ENCODE measurements at places on chromosomes 3 and 15.

DNA sequence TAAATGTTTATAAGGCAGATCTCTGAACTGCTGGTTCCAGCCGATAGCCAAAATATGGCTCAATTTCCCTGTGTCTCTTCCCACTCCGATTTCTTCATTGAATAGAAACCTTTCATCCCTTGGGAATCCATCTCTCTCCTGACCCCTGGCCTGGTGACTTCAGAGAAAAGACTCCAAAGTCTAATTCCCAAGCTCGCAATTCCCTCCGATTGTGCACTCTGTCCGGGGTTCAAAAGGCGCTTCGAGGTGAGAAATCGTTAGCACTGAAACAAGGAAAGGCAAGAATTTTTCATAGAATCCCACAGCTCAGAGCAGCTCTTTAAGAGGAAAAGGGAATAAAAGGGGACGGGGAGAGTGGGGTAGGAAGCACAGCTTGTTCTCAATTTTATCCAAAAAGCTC, 18.4 kb upstream of the RAD18 start:
- DNase-seq, result peak; percentile 22

- DNase-seq, result no peak
Measured at GRCh38 chr15:73282567-73283365, 86.0 kb downstream of the HCN4 start.

DNA sequence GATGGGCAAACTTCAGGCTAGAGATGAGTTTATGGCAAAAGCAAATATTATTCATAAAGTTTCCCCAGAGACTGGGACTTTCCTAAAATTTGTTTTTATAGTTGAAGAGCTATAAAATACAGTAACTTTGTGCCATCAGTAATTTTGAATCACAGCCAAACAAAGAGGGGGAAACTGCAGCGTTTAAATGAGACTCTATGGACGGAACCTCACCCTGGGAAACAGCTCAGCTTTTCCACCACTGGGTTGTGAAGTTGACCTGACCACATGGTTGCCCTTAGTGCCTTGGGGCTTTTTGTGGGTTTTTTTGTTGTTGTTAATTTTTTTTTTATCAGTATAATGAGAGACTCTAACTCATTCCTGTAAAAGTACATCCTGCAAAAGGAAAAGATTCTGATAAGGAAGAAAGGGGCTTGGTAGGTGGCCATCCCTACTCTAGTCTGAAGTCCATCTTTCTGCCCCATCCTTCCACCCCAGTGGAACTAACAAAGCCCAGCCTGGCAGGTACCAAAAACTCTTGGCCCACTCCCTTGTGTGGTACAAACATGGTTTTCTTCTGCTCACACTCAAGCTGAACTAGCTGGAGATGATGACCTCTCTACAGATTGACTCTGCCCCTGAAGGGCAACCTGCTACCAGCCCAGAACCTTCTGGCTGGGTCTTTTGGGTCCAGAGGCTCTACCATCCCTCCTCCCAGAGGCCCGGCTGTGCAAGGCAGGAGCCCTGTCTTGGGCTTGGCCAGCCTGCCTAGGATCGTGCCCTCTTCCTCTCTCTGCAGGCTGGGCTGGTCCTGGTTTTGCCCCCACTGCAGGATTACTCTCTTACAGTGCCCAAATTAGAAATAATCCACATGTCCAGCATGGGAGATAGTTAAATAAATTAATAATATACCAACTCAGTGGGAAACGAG, 41.2 kb downstream of the RLBP1 start:
- no peak for DNase-seq

GRCh38 chr3:185857208-185857607, 32.4 kb upstream of the IGF2BP2 start:
- DNase-seq, result no peak

- DNase-seq, result no peak
Measured at GRCh38 chr3:135917927-135918597, 47.5 kb upstream of the PPP2R3A start.

- DNase-seq, result peak; percentile 56
Measured at GRCh38 chr3:177284383-177284881, 87.2 kb upstream of the TBL1XR1 start.

- DNase-seq, result no peak
Measured at GRCh38 chr15:60821462-60822061, 342.6 kb upstream of the ICE2 start.

- no peak for DNase-seq
Measured at GRCh38 chr3:190972840-190973270, 110.4 kb upstream of the GMNC start.

- no peak for DNase-seq
Measured at GRCh38 chr3:83524901-83525300, 1433.9 kb upstream of the CADM2 start.

- DNase-seq, result no peak
Measured at GRCh38 chr15:28086175-28086703, 12.9 kb downstream of the OCA2 start.

- no peak for DNase-seq
Measured at GRCh38 chr3:197958346-197958745, 1.7 kb upstream of the LMLN start.

- no peak for DNase-seq
Measured at GRCh38 chr3:47298439-47298838, 15.7 kb downstream of the KLHL18 start.

DNA sequence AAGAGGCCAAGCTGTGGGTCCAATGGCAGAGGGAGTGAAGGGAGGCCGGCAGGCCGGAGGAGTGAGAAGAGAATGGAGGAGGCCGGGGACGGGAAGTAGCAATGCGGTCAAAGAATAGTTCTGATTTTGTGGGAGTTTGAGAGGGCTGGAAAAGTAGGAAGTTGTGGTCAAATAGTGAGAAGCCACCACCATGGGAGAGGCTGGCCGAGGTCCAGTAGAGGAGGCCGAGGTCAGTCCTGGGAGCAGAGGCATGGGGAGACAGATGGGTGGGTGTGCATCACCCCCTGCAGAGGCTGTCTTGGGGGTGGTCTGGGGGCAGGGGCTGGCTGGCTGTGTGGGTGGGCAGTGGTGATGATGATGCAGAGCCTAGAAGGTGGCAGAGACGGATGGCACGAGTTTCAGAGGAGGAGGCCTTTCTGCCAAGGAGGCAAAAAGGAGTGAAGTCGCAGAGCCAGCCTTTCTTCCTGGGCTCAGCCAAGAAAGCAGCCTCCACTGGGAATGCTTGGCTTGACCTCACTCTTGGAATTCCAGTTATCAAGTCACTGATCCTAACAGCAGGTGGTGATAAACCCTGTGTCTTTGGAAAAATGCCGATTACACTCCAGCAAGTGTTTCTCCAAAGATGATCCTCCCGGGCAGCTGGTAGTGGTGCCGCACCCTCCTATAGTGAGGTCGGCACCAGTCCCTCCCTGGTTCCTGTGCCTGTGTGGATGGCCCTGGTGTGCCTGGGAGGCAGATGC, 57.3 kb downstream of the ARNT2 start:
- DNase-seq, result no peak

All from type B pancreatic cell (in vitro differentiated cells).